Karpas-422 (cell line): ENCODE measurements at places on chromosomes 3 and 15. TPM values are rescaled to one million over a fixed set of nuclear protein-coding genes. Genes with fewer than 3 reads are reported as not detected.

GRCh38 chr3:12993517-12994356 lies 79.5 kb downstream of the IQSEC1 start:
- peaks cover 7% of the 10 kb centered on the region for H3K4me1 ChIP-seq
- H3K36me3 ChIP-seq, result no peaks in the 10 kb centered on the region
- no peak for DNase-seq
- H3K27me3 ChIP-seq, result no peaks in the 10 kb centered on the region

DNA sequence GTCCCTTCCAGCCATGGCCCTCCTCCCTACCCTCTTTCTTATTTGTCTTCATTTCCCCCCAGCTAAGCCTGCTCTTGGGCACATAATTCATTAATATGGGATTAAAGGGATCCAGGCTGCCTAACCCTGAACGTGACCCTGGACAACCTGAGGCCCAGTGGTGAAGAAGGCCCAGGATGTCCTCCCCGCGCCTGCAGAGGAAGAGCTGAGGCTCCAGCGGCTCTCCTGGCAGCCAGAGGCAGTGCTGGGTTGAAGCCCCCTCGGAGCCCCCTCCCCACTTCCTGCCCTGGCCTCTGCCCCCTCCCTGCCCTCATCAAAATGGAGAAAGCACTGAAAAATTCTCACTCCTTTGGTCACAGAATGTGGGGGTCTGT lies 96.5 kb upstream of the ATP2B2 start:
- no peaks in the 10 kb centered on the region for H3K36me3 ChIP-seq
- H3K27me3 ChIP-seq, result peaks cover 3% of the 10 kb centered on the region; the same call in 1 of the 2 replicates
- H3K4me3 ChIP-seq, result no peak overlapping the region
- DNase-seq, result no peak
- H3K27ac ChIP-seq, result peak overlapping the region; percentile 98

- no peak overlapping the region for H3K27ac ChIP-seq
- DNase-seq, result peak; percentile 74
- H3K36me3 ChIP-seq, result no peaks in the 10 kb centered on the region
- no peaks in the 10 kb centered on the region for H3K27me3 ChIP-seq
Observed at GRCh38 chr3:125403789-125404188, 28.7 kb upstream of the ZNF148 start.

Gene SIDT1
- 7.5 and 11.3 TPM in 2 replicates for total RNA-seq

Gene SI
- total RNA-seq, result not detected in 2 replicates
